ENCODE measurements at places on chromosomes 13 and 19.

GRCh38 chr19:18086590-18087138 is at the start of gene IL12RB1:
Gene IL12RB1, minus strand, starts transcription at chr19:18086934. Its CDS starts 111 bp downstream, at chr19:18086823.
- no peak for DNase-seq

DNA sequence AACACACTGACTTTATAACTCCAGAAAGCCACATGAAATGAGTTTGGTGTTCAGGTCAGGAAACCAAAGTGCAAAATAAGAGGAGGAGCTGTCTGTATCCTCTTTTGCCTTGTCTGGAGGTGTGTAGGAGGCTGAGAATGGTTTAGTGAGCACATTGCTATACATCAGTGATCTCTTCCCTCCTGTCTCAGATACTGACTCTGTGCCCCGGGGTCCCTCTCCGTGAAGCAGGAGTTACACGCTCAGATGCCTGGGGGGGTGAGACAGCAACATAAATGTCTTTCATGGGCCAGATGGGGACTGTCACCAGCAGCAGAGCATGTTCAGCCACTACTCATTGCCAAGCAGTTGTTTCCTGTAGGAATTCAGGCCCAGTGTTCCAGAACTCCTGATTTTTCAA is 285.4 kb downstream of the ATP8A2 start:
- DNase-seq = no peak

DNA sequence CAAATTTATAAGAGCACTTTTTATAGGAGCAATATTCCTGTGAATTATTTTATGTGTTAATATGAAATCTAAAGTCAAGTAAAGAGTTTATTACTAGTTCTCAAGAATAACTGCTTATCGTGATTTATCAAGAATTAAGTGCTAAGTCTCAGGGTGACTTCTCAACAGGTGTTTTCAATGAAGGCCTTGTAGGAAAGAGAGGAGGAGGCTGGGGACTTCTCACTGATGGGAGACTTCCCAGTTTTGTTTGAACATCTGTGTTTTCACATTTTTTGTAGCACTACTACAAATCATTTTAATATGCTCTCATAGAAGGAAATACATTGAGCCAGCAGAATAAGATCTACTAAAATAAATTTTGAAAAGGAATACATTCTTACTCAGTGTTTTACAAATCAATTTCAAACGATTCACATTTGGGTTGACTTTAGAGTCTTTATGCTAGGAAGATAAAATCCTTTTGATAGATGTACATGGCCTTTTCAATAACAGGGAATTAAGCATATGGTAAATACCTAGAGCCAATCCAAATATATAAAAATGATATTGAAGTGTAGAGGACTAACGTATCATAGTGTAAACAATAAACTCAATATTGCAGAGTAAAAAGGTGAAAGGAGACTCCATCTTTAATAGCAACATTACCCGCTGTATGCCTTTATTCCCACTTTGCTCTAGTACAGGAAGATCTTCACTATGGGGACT is 6.8 kb downstream of the PCDH17 start:
- DNase-seq = no peak

DNA sequence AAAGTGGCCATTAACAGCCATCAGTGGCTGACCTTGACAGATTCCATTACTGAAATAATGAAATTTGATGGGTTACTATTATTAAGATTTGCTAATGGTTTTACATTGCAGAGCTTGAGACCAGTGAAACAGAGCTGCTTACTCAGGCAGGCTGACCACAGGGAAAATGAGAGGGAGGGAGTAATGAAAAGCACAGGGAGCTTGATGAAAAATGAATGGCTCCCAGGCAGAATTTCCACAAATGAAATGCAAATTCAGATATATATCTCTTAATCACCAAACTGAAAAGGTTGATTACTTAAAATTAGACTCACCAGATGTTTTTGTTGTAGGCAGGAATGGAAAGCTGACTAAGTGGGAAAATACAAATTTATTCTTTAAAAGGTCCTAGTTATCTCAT is 36.1 kb downstream of the HTR2A start:
- no peak for DNase-seq

GRCh38 chr19:13024126-13024950 is 29.1 kb downstream of the NFIX start:
- DNase-seq = no peak

DNA sequence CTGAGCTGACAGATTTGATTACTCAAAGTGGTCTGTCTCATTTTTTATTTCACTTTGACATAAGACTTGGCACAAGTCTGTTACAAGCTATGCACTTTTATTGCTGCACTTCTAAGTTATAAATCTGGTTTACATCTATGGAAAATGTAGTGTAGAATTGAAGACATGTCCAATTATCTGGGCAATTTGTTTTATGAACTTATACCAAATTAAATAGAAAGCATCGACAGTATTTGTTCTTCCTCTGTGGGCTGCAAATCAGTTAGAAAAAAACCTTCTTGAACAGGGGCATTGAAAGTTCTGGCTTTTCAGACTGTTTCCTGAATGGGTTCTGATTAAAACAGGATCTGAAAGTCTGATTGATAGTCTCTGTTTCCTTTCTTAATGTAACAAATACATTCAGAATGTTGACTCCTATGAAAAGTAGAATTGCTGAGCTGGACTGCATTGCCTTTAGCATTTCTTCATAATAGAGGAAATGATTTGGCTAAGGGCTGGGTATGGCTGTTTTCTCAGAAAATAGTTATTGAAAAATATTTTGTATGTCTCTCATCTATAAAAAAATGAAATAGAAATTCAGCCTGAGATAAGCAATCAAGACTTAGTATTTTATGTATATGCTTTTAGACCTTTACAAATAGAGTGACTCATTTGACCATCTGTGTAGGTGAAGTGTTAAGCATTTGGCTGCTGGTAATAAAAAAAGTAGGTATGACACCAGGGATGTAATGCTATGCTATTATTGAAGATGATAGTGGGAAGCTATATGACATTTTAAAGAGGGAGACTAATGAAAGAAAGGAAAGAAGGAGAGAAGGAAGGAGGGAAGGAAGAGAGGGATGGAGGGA is 210.9 kb upstream of the SPRY2 start:
- DNase-seq = no peak

- DNase-seq = no peak
Observed at GRCh38 chr19:39070888-39071287, 13.3 kb upstream of the ACP7 start.

- peak; percentile 34 for DNase-seq
Observed at GRCh38 chr19:7917267-7918061, 2.7 kb upstream of the SNAPC2 start.

- DNase-seq = no peak
Observed at GRCh38 chr13:45331692-45332035, 9.3 kb downstream of the TPT1 start.

- no peak for DNase-seq
Observed at GRCh38 chr19:8338835-8339234, 4.2 kb downstream of the KANK3 start.

DNA sequence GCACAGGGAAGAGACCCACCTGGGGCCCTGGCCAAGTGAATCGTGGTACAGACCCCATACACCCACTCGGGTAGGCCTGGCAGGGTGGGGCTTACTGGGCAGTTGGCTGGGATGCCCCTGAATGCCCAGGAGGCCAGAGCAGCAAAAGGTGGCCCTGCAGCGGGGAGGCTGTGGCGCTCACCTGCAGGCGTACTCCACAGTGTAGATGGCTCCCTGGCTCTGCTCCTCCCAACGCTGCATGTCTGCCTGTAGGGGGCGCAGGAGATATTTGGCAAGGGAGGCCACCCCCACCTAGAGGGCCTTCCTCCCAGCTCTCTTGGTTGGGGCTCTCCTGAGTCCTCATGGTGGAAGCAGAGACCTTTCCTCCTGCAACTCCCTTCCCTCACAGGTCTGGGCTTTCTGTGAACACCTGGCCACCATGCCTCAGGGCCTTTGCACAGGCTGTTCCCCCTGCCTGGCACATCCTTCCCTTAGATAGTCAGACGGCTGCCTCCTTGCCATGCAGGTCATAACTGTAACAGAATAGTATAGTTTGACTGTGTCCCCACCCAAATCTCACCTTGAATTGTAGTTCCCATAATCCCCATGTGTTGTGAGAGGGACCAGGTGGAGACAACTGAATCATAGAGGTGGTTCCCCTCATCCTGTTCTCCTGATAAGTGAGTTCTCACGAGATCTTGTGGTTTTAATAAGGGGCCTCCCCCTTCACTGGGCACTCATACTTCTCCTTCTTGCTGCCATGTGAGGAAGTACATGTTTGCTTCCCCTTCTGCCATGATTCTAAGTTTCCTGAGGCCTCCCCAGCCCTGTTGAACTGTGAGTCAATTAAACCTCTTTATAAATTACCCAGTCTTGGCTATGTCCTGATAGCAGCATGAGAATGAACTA is 5.9 kb downstream of the BORCS8 start:
- peak; percentile 34 for DNase-seq

DNA sequence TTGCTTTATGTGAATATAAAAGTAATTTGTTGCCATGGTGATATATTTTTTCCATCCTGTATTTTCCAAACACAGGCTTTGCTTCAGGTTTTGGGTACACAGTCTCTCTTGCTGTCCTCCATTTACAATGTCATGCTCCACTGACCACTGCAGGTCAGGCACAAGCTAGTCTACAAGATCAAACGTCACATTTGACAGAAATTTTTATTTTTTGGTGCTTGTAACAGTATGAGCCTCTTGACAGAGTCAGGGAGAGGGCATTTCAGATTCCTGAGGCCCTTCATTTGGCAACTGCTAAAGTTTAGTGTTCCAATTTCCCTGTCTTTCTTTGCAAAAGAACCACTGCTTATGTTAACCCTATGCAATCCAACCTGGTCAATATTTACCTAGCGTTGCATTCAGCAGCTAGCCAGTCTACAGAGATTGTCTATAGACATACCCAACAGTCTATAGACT is 175.0 kb downstream of the RFC3 start:
- no peak for DNase-seq

DNA sequence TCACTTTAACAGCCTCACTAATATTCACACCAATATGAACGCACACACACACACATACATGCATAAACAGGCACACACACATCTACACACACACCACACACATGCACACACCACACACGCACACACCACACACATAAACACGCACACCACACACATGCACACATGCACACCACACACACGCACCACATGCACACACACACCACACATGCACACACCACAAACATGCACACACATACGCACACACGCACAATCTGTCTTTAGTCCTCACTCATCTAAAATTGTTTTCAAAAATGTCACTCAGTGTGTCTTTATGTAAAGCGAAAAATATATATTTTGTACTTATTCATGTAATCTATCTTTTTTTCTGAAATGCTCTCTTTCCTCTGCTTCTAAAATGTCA is 158.1 kb upstream of the SGCG start:
- no peak for DNase-seq

GRCh38 chr13:46715363-46715762 is 81.6 kb downstream of the ESD start:
- no peak for DNase-seq

DNA sequence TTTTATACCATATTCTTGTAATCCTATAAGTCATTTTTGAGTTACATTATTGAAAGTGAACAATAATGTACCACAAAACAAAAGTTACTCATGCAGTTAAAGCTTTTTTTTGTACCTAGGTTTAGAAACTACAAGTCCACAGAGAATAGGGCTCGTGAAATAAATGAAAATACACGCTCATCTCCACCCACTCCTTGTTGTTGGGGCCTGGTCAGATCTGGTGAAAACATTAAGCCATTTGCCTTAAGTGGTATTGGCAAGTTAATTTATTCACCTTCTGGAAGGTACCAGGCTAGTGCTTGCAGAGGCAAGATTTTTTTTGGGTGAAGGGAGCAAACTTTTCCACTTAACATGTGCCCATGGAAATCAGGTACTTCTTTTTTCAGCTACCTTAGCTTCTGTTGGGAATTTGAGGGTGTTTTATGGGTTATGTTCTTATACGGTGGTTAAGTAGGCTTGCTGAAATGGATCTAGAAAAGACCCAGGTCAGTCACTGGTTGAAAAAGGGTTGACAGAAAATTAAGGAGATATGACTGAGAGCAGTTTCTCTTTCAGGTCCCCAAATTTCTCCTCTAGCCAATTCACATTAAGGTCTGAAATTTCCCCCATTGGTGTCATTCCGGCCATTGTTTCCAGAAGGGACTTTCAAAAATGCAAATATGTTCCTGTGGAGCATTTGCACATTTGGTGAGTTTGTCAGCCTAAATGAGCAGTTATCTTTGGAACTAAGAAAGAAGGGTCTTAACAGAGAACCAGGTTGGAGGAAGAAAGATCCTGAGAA is 143.3 kb downstream of the KCNRG start:
- DNase-seq = no peak

DNA sequence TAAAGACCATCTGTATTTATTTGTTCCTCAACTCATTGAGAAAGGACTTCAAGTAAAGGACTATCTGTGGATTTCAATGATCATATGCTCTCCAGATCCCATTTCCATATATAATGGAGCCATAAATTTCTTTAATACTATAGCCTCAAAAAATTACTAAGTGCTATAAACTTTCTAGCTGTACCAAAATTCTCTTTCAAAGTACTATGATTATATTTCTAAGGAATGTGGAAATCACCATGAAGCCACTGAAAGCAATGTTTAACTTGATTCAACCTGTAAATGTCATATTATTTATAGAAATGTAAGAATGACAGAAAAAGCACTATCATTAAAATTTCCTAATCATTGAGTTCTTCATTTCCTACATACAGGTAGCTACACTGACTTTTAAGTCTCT is 20.7 kb downstream of the TBC1D4 start:
- DNase-seq = no peak

DNA sequence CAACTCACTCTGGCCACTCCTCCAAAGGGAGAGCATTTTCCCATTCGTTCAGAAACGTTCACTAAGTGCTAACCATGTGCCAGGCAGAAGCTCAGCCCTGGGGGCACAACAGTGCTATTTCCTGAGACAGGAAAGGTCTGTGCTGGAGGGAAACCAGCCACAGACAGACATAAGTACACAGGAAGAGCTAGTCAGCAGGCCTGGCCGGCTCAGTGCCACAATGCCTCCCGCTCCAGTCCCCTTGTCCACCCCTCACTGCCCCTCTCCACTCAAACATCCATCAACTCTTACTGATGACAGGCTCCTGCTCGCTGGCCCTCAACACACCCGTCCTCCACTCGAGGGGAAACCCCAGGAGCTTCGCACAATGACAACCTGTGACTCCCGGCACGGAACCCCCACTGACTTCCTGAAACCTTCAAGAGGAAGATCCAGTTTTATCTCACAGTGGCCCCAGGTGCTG is 11.3 kb upstream of the PLA2G4C start:
- no peak for DNase-seq

- no peak for DNase-seq
Observed at GRCh38 chr13:100664171-100664900, 10.3 kb downstream of the TMTC4 start.

- DNase-seq = no peak
Observed at GRCh38 chr19:27676877-27677276, 1536.1 kb downstream of the UQCRFS1 start.

GRCh38 chr13:108963846-108964600 is 334.6 kb downstream of the MYO16 start:
- DNase-seq = no peak

GRCh38 chr13:25992076-25992475 is 59.7 kb downstream of the SHISA2 start:
- no peak for DNase-seq

GRCh38 chr19:347946-348861 is 3.6 kb upstream of the MIER2 start:
- DNase-seq = no peak

GRCh38 chr19:54480051-54480450 is 7.0 kb upstream of the CDC42EP5 start:
- DNase-seq = no peak

- DNase-seq = no peak
Observed at GRCh38 chr19:18586306-18586705, 2.3 kb upstream of the REX1BD start.
